AML-193 (cell line): ENCODE measurements at places on chromosomes 5 and 9.

DNA sequence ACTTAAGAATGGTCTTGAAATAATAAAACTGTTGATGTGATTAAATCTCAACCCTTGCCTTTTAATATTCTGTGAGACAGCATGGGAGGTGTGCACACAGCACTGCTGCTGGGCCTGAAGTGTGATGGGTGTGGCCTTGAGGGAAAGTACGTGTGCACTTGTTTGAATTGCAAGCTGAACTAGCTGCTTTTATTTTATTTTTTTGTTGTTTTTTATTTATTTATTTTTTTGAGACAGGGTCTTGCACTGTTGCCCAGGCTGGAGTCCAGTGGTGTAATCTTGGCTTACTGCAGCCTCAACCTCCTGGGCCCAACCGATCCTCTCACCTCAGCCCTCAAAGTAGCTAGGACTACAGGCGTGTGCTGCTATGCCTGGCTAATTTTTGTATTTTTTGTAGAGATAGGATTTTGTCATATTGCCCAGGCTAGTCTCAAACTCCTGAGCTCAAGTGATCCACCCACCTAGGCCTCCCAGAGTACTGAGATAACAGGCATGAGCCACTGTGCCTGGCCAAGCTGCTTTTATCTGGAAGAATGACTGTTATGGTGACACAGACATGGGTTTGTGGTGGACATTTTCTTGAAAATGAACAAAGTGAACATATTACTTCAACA lies 58.9 kb downstream of the GPR107 start:
- no peak for DNase-seq

GRCh38 chr9:124239249-124240073 lies 18.3 kb upstream of the NEK6 start:
- DNase-seq = peak; percentile 56

DNA sequence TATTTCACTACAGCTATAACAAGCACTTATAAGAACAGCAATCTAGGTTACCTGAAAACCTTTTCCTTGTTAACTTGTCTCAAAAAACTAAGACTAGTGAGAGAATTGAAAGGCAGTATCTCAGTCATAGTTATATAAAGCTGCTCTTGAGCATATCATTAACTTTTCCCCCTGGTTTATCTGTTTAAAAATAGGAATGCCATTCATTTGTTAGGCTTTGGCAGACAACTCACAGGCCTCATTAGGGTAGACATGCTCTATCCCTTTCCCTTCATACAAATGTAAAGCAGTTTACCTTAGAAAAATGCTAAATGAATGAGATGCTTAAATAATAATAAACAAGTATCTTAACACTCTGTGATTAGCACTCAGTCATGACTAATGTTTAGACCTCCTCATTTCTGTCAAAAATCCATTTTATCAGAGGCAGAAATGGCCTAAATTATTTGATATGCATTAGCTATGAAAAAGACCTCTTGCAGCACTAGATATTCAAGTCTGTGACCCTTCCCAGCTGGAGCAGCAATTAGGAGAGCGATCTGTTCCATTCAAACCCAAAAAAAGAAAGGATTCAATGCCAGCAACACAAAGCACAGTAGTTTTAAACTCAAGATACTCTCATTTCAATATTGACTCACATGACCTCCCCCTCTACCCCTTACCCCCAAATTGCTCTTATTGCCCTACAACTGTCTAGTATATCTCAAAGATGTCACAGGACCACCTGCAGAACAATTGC lies 1578.8 kb upstream of the WWC1 start:
- no peak for DNase-seq

DNA sequence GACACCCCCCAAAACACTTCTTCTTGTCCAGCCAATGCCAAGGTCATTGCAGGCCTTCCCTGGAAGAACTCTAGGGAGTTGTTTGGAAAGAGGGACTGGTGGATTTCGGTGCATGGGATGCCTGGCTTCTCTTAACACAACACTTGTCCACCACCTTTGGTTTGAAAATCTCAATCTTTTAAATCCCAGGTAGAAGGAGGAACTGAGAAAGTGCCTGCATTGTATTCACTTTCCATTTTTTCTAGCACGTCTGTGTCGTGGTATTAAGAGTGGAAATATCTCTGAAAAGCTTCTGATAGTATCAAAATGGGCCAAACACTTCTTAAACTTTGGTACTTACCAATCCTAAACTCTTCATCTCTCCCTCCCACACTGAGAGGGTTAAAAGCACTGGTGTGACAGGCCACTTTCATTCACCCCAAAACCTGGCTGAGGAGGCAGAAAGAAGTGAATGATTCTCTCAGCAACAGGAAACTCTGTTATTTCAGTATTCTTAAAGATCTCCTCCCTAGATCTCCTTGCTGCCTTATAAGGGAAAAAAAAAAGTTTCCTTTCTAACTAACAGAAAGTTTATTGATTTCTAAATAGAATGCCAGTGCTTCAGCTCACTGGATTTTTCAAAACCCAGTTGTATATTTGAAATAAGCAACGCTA lies 3.9 kb upstream of the NFIB start:
- DNase-seq = no peak

GRCh38 chr5:142473038-142473437 lies 148.2 kb upstream of the SPRY4 start:
- DNase-seq = no peak

DNA sequence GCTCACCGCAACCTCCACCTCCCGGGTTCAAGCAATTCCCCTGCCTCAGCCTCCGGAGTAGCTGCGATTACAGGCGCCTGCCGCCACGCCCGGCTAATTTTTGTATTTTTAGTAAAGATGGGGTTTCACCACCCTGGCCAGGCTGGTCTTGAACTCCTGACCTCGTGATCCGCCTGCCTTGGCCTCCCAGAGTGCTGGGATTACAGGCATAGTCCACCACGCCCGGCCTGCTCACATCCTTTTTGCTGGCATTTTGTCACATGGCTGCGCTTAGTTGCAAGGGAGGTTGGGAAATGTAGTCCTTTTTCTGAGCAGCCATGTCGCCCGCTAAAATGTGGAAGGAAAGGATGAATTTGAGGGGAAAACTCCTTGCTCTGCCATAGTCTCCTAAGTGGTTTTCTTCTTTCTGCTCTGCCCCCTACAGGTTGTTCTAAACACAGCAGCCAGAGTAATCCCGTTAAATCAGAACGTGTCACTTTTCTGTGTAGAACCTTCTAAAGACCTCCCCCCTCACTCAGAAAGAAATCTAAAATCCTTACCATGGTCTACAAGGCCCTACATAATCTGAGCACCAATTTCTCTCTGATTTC lies 57.8 kb upstream of the HSPA9 start:
- DNase-seq = no peak

DNA sequence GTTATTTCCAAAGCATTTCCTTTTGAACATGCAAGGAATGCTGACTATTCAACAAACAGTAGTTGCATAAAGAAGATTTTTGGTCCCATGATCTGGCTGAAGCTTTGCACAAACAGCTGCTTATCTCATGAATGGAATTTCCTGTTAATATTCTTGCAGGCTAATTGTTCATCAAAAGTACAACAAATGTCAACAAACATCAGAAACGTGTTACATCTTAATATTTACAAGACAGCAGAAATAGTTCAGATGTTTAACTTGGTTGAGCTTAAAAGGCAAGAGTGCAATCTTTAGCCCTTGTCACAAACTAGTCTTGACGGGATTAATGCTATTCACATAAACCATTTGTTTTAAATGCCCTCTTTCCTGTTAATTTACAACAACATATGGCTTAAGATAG lies 47.9 kb upstream of the BASP1 start:
- no peak for DNase-seq

- no peak for DNase-seq
These were observed 174.0 kb upstream of the ZNF618 start for GRCh38 chr9:113701774-113702755.

GRCh38 chr5:101561018-101561417 lies 657.9 kb upstream of the ST8SIA4 start:
- DNase-seq = no peak

DNA sequence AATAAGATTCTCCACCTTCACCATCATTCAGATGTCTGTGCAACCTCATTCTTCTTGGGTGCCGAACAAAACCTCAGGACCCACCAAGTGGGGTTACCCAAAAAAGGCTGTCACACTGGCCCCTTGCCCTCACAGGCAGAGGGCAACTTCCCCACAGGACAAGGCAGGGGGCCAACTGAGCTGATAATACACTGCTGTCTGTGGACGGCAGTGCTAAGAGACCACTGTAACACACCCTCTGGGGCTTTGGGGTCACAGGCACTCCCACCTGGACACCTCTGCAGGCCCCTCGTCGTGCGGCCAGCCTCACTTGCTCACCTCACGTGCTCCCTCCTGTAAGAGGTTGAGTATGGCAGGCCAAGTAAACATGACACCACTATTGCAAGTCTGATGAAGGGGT lies 515.8 kb upstream of the COX7C start:
- no peak for DNase-seq

DNA sequence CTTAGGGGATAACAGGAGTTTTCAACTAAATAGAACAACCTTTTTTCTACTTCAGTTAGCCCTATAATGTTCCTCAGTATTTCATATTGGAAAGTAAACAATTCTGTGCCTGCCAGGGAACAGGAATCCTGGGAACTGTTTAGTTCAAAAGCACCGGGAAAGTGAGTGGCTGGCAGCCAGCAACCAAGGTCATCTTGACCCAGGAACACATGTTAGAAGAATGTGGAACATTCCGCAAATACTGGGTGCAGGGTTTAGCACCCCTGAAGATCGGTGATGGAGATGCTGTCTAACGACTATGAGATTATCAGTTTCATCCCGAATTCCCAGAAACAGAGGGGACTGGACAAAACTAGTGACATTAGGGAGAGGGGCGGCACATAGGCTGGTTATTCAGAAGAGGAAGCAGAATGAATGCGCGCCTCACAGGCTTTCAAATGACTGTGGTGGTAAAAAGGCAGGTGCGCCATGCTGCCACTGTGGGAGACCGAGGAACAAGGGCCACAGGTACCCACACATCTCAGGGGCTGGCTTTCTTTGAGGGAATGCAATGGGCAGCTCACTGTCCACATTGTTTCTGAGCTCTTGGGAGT lies 51.2 kb downstream of the IPPK start:
- no peak for DNase-seq

GRCh38 chr5:132455614-132456115 lies 34.9 kb downstream of the IRF1 start:
- DNase-seq = no peak

- no peak for DNase-seq
These were observed 354.1 kb upstream of the SLC30A5 start for GRCh38 chr5:68739752-68740151.

DNA sequence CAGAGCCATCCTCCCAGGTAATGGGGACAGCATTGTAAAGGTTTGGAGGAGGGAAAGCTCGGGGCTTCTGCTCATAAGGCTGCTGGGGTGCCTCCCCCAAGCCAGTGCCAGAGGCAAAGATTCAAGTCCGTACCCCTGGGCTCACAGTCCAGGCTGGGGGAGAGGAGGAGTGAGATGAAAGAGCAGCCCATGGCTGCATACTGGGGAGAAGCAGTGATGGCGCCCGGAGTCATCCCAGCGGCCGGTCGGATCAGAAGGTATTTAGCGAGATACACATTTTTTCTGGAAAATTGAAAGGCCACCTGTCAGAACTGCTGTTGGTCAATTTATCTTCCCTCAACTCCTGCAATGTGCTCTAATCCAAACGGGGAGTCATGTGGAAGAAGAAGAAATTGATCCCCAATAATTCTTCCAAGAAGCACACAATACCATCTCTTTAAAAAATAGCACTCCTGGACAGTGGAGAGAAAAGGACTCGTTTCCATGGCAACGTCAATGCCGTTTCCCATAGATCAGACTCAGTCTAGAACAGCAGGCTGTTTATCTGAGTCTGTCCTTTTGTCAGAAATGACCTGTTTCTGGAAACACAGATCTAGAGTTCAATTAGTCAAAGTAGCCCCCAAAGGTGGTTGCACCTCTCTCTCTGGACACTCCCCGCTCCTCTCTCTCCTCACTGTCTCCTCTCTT lies 65.9 kb downstream of the NSG2 start:
- DNase-seq = no peak
